H1 (cell line): ENCODE measurements at places on chromosomes 4 and X.

DNA sequence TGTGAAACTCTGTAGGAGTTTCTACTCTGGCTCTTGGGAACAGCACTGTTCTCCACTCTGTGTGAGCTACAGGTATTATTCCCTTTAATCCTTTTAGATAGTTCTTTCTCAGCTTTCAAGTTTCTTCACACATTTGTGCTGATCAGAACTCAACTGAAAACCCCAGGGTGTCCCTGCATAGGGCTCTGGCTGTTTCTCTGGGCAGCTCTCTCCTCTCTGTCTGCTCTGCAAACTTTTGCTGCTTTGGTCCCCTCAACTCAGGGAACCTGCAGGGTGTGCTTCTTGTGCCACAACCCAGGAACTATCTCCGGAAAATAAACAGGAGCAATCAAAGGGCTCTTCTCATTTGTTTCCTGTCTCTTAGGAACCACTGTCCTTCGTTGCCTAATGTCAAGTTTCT, 196.6 kb upstream of the GABRA2 start:
- DNase-seq = peak; percentile 47

DNA sequence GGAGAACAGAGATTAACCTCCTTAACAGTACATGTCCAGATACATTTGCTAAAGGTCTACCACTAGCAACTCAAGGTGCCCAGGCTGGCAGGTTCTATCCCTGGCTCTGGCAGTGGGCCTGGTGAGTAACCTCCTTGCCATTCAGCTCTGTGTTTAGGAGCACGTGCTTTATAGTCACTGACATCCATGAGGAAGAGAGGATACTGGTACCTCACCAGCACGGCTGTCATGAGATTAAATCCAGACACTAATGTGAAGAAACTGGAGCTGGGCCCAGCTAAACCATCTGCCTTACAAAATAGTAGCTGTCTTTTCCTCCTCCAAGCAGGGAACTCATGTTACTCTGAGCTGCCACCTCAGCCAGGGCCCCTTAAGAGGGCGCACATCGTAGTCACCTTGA, 45.3 kb downstream of the GPRASP3 start:
- no peak for DNase-seq

DNA sequence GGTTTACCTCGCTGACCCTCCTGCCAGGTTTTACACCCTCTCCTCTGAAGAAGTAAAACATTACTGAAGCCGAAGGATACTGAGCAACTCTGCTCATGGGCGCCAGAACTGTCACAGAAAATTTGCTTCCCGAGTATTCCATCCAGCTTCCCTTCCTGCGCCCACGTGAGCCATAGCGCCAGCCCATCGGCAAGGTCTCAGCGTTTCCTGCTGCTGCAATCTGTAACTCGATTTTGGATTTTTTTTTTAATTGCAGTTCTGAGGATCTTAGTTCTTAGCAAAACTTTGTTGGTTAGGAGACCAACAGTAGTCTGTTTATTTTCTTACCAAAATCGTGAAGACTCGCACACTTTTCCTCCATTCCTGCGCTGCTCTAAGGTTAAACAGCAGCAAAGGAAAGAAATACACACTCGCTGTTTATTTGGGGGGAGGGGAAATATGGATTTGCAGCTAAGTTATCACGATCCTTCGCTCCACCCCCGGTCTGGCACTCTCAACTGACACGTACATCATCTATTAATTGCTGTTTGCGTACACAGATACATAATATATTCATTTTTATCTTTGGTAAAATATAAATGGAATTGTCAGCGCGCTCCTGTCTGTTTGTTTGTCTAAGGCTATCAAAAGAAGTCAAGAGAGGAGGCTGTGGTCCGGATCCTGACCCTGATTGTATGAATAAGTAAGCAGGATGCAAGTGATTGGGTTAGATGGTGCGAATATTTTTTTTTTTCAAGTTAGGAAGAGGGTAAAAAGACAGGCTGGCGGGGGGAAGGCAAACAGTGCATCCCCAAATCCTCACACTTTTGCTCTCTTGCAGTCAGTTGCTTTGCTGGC, at the start of gene TLL1:
Gene TLL1, plus strand, starts transcription at position 777 of the 837 bp plus-strand sequence. CDS start 668 bp downstream, outside the sequence.
- DNase-seq = no peak

DNA sequence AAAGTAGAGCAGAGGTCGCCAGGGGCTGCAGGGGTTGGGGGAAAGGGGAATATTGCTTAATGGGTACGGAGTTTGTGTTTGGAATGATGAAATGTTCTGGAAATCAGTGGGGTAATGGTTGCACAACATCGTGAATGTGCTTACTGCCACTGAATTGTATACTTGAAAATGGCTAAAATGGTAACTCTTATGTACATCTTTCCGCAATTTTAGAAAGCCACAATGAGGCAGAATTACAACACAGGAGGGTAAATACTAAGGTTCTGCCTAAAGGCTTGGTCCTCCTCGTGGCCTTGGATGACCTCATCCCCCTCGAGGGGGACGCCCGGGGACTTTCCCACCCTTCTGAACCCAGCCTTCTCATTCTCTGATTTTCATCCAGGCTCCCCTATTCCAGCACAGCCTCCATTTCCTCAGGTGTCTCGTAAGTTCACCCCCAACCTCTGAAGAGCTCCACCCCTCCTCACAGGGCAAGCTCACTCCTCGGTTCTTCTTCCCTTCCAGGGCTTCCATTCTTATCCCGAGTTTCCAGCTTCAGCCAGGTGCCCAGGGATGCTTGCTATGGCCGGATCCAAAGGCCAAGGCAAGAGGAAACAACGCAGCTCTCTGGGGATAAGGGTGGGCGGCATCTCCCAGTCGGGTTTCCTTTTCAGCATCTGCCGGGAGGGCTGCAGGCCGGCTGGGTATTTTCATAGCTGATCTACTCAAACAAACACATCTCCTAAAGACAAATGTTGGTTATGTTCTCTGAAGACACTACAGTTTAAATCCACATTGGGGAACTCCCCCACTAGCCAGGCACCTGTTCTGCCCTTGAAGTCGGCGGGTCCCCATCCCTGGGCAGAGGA, 71.3 kb upstream of the ACSL1 start:
- no peak for DNase-seq

DNA sequence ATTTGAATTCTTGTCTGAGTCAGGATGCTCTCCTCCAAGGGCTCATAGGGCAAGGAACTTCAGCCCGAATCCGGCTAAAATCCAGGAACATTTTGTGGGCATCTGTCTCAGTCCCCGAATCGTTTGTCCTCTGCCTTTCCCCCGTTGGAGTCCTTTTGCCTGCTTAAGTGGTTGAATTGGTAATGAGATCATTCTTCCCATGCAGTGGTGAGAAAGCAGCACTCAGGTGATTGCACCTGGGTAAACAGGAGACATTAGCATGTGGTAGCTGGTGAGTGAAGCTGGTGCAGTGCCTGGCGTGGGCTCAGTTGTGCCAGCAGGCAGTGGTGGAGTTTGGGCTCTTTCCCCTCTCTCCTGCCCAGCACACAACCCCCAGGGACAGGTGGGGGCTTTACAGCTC, 61.9 kb upstream of the MTM1 start:
- peak; percentile 47 for DNase-seq

- DNase-seq = no peak
Measured at GRCh38 chr4:150243932-150244331, 165.7 kb downstream of the DCLK2 start.

GRCh38 chr4:154836030-154836429, 55.0 kb downstream of the RBM46 start:
- no peak for DNase-seq

- no peak for DNase-seq
Measured at GRCh38 chr4:60726779-60727178, 473.3 kb upstream of the ADGRL3 start.

- DNase-seq = no peak
Measured at GRCh38 chr4:171239196-171239595, 574.0 kb upstream of the GALNTL6 start.

DNA sequence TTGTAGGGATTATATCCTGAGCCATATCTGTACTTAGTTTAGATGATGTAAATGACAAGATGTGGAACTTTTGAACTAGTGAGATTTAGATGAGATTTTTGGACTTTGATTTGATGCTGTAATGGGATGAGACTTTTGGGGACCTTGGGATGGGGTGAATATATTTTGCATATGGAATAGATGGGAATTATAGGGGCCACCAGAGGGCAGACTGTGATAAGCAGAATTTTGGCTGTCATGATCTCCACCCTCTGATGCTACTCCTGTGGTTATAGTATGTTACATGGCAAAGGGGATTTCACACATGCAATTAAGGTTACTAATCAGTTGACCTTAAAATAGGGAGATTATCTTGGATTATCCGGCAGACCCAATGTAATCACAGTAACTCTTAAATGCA, 214.0 kb upstream of the NHS start:
- no peak for DNase-seq

GRCh38 chr4:141686879-141687278, 50.5 kb downstream of the IL15 start:
- DNase-seq = no peak

DNA sequence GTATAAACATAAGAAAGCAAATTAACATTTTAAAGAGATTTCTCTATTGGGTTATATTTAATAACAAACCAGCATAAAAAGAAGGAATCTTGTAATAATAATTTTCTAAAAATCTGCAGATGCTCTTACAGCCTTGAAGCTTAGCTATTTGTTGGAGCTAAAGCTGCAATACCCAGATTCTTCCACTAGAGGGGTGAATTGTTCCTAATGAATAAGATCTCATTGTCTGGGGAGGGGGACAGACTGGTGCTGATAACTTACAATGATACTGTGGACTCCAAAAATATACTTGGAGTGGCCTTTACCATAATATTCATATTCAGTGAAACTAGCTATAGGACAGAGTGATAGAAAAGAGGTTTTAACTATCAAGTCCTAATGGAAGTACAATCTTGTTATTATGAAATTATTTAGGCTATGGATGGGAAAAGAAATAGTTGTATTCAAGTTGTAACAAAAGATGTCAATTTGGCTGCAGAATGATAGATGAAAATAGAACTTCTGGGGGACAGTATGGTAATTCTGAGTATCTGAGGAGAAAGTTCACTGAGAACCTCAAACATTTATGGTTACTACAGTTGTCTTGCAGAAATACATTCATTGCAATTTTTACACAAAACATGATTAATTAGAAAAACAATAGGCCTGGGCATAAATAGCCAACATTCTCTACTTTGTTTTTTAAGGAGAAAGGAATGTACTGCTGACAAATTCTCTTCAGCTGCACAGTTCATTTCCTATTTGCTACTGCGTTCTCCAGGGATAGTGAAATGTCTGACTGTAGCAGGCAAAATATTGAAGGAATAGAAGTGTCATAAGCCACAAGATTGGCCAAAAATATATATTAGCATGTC, 443.3 kb downstream of the GBA3 start:
- no peak for DNase-seq

DNA sequence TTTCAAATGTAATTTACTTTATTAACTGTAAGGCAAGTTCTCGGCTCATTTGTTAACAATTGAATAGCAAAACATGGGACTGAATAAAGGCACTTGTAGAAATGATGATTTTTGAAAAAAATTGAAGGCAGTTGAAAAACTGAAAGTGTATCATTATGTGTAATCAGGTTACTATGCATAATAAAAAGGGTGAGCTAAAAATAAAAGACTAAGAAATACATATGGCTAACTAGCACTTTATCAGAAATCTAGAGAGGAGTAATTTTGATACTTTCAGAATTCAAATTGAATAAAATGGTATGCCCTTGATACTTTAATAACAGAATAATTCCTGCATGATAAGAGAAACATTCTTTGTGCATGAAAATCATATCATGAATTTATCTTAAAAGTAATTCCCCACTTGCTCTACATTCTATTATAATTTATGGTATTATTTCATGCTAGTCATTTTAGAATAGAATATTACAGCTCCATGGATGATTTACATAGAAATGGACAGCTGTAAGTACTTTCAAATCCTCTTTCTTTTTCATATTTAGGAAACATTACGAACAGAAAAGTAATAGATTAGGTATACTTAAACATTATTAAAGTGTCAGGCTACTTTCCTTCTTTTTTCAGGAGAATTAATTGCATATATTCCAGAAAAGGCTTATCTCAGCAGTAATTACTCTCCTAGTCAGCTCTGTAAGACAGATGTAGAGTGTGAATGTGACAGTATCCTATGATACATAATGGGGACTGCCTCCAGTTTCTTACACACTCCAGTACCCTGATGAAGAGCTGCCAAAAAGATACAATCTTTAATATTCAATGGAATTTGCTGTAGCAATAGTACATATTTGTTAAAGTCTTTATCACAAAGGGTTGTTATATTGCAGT, 697.3 kb downstream of the CCSER1 start:
- no peak for DNase-seq

DNA sequence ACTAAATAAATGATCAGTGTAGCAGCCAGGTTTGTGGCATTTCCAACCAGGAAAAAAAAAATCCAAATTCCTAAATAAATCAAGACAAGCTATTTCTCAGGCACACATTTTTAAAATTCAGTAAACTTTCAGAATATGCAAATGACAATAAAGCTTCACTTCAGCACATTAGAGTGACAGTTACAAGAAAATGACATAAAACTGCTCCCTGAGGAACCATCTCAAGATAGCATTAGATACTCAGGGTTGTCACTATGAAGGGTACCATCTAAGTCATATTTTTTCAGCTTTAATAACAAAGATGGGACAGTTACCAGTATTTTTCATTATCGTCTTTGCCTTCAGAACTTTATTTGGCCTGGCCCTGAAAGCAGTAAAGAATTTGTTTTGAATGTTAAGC, 411.3 kb upstream of the RASGEF1B start:
- no peak for DNase-seq

- DNase-seq = no peak
Measured at GRCh38 chr4:128521156-128521555, 233.5 kb upstream of the PGRMC2 start.

GRCh38 chr4:128862608-128863311, 53.3 kb downstream of the JADE1 start:
- DNase-seq = no peak

DNA sequence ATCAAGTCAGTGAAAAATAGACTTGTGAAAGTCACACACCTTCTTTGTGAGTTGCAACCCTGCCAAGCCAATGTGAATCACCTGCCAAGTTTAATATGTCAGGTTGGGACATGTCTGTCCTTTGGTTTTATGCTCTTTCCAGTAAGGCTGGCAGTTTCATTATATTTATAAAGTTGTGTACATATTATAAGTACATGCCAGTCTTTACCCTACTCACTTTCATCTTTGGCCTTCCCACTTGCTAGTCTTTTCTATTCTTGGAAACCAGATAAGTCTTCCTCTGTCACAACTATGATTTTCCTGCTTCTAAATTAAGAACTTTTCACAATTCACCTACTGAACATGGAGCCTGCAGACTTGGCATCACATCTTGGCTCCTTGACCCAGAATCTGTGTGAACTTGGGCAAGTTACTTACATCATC, 680.7 kb upstream of the BOD1L1 start:
- no peak for DNase-seq

- DNase-seq = no peak
Measured at GRCh38 chr4:4269856-4270255, 20.1 kb downstream of the LYAR start.

- no peak for DNase-seq
Measured at GRCh38 chrX:82556588-82556987, 951.5 kb upstream of the POU3F4 start.

DNA sequence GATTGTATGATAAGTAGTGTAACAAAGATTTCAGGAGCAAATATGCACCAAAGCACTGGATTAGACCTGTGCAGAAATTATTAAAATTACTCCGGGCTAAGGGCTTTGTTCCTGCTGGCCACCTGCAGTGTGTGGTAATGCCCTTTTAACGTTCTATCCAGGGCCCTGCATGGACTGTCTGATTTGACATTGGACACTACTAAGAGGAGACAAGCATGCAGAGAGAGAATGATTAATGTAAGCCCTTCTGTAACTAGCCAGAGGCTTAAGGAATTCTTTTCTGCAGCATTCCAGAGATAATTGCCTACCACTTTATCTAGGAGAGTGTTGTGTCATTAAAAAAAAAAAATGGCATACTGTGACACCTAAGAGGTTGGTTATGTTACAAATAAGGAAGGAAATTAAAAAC, 117.0 kb downstream of the PCDH7 start:
- no peak for DNase-seq

- DNase-seq = no peak
Measured at GRCh38 chr4:152255437-152255836, 280.5 kb downstream of the FBXW7 start.
